Inflammatory macrophage (primary cell): ENCODE measurements at places on chromosomes 6 and 20.
A peak's percentile ranks its signal among the peaks of the same experiment; 100 is the strongest.

- DNase-seq = no peak
Measured at GRCh38 chr20:46088409-46089166, 1.2 kb downstream of the NCOA5 start.

DNA sequence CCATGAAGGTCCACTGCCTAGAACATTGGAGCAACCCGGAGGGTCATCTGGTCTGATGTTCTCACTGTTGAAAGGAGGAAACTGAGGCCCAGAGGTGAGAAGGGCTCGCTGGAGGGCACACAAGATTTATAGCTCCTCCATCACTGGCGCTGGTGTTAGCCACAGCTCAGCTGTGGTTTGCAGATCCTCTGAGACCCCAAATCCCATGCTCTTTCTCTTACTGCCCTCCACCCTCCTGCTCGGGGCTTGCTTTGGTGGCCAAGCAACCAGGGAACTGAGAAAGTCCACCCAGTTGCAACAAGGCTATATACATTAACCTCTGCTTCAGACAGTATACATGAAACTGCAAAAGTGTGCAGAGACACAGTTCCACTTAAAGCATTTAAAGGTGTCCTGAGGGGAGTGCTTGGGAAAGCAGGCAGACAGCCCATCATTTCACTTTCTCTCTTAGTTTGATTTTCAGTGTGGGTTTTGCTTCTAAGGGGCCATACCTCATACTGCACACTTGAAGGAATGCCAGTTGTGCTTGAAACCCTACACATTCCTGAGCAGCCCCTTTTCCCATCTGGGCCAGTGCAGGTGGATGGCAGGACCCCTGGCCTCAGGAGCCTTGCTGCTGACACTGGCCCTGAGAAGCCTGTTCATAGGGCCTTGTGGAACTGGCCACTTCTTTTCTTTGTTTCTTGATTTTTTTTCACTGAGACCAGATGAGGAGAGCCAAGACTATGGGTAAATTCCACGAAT lies 347.6 kb downstream of the CDC5L start:
- DNase-seq = no peak

GRCh38 chr6:19632786-19633185 lies 204.4 kb upstream of the ID4 start:
- DNase-seq = no peak

DNA sequence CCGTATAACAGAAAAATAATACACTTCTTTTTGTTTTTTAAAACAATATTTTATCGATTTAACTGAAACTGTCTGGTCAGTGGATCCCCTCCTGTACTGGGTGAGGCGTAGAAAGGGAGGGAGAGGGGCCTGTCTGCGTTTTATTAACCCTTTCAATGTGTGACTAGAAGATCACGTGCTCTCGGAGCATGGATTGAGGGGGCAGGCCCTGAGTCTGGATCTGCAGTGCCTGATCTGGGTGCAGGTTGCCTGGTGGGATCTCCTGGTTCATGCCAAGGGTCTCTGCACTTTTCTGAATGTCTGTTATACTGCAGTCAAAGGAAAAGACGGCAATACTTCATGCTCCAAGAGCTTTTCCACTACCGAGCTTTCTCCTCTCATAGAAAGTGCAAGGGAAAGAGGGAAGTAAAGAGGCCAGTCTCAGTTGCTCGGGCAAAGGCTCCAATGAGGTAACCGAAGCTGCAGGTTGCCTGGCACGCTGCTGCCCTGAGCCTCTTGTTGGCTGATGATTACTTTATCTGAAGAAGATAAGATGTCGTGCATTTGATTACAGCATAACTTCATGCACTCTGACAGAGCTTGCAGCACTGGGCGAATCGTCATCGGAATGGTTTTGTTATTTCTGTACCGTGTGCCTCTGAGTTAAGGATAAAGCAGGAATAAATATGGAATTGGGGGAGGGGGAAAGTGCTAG lies 167.5 kb upstream of the PMEPA1 start:
- no peak for DNase-seq

DNA sequence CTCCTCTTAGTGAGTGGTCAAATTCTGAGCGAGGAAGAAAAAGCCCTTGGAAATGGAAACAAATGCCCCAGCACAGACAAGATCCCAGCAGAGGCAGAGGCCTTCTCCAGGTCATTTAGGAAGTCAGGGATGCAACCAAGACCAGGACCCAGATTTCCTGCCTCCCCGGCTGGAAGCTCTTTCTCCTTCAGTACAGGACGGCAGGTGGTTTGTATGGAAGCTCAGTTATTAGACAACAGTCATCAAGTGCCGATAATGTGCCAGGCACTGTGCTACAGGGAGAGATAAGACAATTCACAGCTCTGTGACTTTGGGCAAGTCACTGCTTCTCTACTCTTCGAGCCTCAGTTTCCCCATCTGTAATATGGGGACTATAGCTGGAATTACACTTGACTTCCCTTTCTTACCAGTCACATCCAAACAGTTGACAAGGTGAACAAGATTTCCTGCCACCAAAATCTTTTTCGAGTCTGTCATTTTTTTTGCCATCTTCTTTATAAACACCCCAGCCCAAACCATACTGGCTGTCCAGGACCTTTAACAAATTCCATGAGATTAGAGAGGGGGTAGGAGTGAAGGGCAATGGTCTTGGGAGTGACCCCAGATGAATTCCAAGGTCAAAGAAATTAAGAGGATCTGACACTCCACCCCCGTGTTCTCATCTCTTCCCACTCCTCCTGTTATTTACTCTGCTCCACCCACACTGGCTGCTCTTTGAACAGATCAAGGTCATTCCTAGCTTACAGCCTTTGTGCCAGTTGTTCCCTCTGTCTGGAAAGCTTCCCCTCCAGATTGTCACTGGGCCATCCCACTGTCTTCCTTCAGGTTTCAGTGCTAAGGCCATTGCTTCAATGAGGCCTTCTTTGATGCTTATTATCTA lies 6.0 kb downstream of the MMP9 start:
- no peak for DNase-seq

DNA sequence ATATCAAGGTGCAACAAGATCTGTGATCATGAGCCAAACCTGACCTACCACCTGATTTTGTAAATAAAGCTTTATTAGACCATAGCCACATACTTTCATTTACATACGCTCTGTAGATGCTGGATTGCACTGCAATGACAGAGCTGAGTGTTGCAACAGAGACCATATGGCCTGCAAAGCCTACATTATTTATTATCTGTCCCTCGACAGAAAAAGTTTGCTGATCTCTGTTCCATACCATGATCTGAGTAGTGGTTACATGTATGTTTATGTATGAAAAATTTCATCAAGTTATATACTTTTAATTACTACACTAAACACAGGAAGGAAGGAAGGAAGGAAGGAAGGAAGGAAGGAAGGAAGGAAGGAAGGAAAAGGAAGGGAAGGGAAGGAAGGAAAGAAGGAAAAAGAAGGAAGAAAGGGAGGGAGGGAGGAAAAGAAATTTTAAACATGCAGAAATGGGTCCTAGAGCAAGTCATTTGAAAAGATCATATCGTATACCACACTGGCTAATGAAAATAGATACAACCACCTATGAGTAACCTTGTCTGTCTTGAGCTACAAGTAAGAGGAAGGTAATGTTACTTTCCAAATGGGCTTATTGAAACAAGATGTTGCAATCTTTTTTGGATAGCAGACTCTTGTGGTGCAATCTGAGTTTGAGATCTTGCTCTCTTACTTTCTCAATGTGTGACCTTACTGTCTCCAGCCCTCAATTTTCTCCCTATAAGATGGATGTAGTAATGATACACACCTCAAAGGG lies 441.0 kb downstream of the KIF16B start:
- no peak for DNase-seq

- peak; percentile 59 for DNase-seq
Measured at GRCh38 chr20:38108986-38109541, 56.0 kb downstream of the TGM2 start.

- no peak for DNase-seq
Measured at GRCh38 chr6:140979642-140980091, 1153.1 kb upstream of the GJE1 start.
